ENCODE measurements at places on chromosomes 16 and 17.
A peak's percentile ranks its signal among the peaks of the same experiment; 100 is the strongest.

DNA sequence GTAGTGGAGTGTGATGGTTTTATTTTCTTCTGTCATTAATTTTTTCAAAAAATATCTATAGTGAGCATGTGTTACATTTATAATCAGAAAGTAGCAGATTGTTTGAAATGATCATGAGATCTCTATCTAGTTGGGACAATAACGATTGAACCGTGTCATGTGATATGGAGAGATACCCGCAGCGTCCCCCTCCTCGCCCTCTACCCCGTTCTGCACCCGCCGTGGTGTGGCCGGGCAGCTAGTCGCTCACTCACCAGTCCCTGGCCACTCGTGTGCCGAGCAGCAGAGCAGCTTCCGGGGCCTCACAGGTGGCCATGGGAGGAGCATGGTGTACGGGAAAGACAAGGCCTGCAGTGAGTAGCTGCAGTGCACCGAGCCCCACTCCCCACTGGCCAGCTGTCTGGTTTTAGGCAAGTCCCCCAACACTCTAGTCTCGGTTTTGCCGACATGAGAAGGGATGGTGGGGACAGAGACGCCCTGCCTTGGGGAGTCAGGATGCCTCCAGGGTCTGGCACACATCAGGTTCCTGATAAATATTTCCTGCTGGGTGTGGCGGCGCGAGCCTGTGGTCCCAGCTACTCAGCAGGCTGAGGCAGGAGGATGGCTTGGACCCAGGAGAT, 15.3 kb downstream of the MLYCD start:
- H3K36me3 ChIP-seq, result peaks cover 60% of the 10 kb centered on the region
- H3K4me1 ChIP-seq, result no peaks in the 10 kb centered on the region
- DNase-seq, result no peak
- H3K27me3 ChIP-seq, result no peaks in the 10 kb centered on the region
- H3K4me3 ChIP-seq, result no peak overlapping the region

- H3K27me3 ChIP-seq, result peaks cover 2% of the 10 kb centered on the region
- H3K4me3 ChIP-seq, result no peak overlapping the region
- no peak for DNase-seq
- H3K36me3 ChIP-seq, result no peaks in the 10 kb centered on the region
Measured at GRCh38 chr16:57355898-57356414, 2.6 kb upstream of the CCL22 start.

DNA sequence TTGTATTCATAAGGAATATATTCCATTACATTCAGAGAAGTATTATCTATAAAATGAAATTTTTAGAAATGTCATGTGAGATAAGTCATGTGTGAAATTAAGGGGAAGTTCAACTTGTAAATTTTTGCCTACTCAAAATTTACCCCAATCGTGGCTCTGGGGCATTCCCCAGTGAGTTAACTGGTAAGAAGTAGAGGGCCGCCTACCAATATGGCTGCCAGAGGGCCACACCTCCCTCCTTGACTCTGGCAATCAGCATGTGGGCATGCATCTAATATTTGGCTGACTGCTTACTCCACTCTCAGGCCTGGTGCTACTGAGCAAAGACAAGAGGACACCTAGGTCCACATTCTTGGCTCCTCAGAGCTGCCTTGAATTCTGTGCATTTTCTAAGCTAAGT, 39.7 kb upstream of the CNTNAP4 start:
- H3K4me1 ChIP-seq, result no peaks in the 10 kb centered on the region
- H3K27ac ChIP-seq, result no peak overlapping the region
- no peak overlapping the region for H3K4me3 ChIP-seq
- DNase-seq, result no peak
- no peaks in the 10 kb centered on the region for H3K27me3 ChIP-seq
- no peaks in the 10 kb centered on the region for H3K36me3 ChIP-seq

DNA sequence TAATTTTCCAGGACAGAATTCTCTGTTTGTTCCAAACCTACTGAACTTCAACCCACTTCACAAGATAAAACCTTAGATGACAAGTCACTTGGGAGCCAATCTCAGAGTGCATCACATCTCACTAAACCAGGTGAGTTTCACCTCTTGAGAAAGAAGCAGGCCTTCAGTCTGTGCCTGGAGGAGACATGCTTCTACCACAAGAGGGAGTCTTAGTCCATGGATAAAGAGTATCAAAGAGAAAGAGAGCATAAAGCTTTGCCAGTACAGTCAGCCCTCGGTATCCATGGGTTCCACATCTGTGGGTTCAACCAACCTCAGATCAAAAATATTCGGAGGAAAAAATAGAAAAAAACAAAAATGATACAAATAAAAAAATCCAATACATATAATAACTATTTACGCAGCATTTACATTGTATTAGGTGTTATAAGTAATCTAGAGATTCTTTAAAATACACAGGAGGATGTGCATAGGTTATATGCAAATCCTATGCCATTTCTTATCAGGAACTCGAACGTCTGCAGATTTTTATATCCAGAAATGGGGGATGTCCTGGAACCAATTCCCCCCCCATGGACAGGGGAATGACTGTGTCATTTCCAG, 37.7 kb downstream of the DUSP14 start:
- H3K36me3 ChIP-seq, result peaks cover 73% of the 10 kb centered on the region
- DNase-seq, result no peak
- H3K4me3 ChIP-seq, result no peak overlapping the region
- no peaks in the 10 kb centered on the region for H3K4me1 ChIP-seq
- no peaks in the 10 kb centered on the region for H3K27me3 ChIP-seq

- DNase-seq, result no peak
- no peak overlapping the region for H3K27ac ChIP-seq
- peaks cover 18% of the 10 kb centered on the region for H3K27me3 ChIP-seq
- peaks cover 18% of the 10 kb centered on the region for H3K4me1 ChIP-seq
- H3K36me3 ChIP-seq, result no peaks in the 10 kb centered on the region
- H3K4me3 ChIP-seq, result no peak overlapping the region
Measured at GRCh38 chr17:6070430-6070912, 292 bp downstream of the WSCD1 start.

- H3K4me1 ChIP-seq, result peaks cover 4% of the 10 kb centered on the region
- H3K36me3 ChIP-seq, result no peaks in the 10 kb centered on the region
- no peak overlapping the region for H3K4me3 ChIP-seq
- no peak overlapping the region for H3K27ac ChIP-seq
- no peak for DNase-seq
Measured at GRCh38 chr17:67285360-67285759, 40.4 kb upstream of the HELZ start.

GRCh38 chr17:17084317-17084835, 42.1 kb downstream of the MPRIP start:
- H3K27me3 ChIP-seq, result no peaks in the 10 kb centered on the region
- DNase-seq, result no peak
- H3K27ac ChIP-seq, result no peak overlapping the region
- no peak overlapping the region for H3K4me3 ChIP-seq

GRCh38 chr16:12815361-12815760, 11.7 kb upstream of the CPPED1 start:
- no peak overlapping the region for H3K4me3 ChIP-seq
- no peak for DNase-seq
- H3K4me1 ChIP-seq, result no peaks in the 10 kb centered on the region
- H3K36me3 ChIP-seq, result no peaks in the 10 kb centered on the region
- no peak overlapping the region for H3K27ac ChIP-seq

DNA sequence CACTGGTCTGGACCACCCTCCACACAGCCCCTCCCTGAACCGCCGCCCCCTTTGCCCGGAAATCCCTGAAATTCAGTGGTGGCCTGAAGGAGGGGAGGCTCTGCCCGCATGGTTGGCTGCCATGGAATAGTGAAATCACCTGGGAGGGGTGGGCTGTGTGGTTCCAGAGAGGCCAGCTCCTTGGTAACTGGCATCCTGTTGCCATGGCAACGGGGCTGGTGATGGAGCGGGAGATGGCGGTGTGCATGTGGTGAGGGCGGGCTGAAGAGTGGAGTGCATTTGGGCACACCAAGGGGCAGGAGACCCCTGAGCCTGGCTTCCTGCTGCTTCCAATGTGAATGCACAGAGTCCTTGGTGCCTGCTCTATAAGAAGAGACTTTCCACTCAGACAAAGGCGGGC, 2.4 kb downstream of the EFNB3 start:
- DNase-seq, result no peak
- peaks cover 16% of the 10 kb centered on the region for H3K4me1 ChIP-seq
- H3K27ac ChIP-seq, result no peak overlapping the region
- no peak overlapping the region for H3K4me3 ChIP-seq

DNA sequence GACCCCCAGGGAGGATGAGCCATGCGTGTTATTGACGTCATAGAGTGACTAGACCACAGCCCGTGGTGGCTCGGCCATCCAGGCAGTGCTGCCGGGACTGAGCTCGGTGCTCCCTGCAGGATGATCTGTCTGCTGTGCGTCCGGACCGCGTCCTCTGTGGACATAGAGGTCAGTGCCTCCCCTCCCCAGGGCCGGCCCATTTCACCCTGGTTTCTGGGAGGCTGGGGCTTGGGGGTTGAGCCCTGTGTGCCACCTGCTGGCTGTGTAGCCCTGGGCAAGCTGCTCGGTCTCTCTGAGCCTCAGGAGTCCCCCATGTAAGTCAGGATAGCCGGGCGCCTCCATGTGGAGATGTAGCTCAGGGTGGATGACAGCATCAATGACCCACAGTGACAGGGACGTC, 8.3 kb downstream of the TSC2 start:
- peaks cover 46% of the 10 kb centered on the region for H3K36me3 ChIP-seq
- no peak overlapping the region for H3K4me3 ChIP-seq
- no peak overlapping the region for H3K27ac ChIP-seq
- H3K4me1 ChIP-seq, result no peaks in the 10 kb centered on the region
- peak; percentile 18 for DNase-seq

- no peak overlapping the region for H3K27ac ChIP-seq
- no peaks in the 10 kb centered on the region for H3K36me3 ChIP-seq
- peak; percentile 70 for DNase-seq
- no peak overlapping the region for H3K4me3 ChIP-seq
Measured at GRCh38 chr17:49557312-49558024, 18.2 kb upstream of the NXPH3 start.

DNA sequence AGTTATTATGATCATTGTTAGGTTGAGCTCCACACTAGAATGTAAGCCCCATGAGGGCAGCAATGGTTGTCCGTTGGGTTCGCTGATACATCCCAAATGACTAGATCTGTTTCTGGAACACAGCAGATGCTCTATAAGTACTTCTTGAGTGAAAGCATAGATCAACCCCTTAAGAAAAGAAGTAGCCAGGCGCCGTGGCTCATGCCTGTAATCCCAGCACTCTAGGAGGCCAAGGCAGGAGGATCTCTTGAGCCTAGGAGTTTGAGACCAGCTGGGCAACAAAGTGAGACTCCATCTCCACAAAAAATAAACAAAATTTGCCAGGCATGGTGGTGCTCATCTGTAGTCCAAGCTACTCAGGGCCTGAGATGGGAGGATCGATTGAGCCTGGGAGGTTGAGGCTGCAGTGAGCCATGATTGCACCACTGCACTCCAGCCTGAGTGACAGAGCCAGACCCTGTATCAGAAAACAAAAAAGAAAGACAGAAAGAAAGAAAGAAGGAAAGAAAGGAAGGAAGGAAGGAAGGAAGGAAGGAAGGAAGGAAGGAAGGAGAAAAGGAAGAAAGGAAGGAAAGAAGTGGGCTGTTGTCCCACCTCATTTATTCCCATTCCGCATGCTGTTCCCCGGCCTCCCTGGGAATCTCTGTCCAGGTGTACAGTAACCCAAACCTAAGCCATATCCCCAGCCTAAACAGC, 54.4 kb upstream of the RPL38 start:
- no peak overlapping the region for H3K27ac ChIP-seq
- H3K4me3 ChIP-seq, result no peak overlapping the region
- no peaks in the 10 kb centered on the region for H3K4me1 ChIP-seq
- no peaks in the 10 kb centered on the region for H3K27me3 ChIP-seq
- no peaks in the 10 kb centered on the region for H3K36me3 ChIP-seq
- DNase-seq, result no peak

- DNase-seq, result no peak
- no peak overlapping the region for H3K4me3 ChIP-seq
- no peaks in the 10 kb centered on the region for H3K4me1 ChIP-seq
- no peaks in the 10 kb centered on the region for H3K27me3 ChIP-seq
- H3K36me3 ChIP-seq, result no peaks in the 10 kb centered on the region
- H3K27ac ChIP-seq, result no peak overlapping the region
Measured at GRCh38 chr17:55286681-55287589, 22.2 kb downstream of the HLF start.

DNA sequence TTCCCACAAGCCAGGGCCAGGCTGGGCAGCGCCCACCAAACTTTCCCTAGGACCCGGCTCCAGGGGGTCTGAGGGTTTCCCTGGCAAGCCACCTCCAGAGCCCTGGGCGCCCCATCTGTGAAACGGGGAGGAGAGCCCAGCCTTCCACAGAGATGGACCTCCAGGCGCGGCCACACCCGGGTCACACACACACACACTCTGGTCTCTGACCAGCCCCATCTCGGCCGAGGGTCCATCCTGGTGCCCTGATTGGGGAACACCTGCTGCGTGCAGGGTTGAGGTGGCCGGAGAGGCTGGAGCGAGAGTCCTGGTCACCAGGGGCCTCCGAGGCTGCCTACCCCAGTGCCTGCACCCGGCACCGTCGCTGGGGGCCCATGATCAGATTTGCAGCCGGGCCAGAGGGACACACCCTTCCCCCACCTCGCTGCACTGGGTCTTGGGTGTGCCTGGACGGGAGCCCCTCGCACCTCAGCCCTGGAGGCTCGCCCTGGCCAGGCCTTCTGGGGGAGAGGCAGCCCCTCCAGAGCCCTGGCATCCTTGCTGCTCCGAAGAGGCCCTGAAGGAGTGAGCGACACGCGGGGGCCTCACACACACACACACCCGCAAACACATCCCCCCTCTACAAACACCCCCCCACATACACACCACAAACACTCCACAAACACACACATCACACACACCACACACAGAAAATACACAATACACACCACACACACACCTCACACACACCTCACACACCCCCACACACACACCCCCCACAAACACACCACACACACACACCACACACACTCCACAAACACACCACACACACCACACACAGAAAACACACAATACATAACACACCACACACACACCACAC, 29.7 kb downstream of the SLC25A10 start:
- no peaks in the 10 kb centered on the region for H3K4me1 ChIP-seq
- no peak overlapping the region for H3K4me3 ChIP-seq
- no peaks in the 10 kb centered on the region for H3K27me3 ChIP-seq
- H3K27ac ChIP-seq, result no peak overlapping the region

DNA sequence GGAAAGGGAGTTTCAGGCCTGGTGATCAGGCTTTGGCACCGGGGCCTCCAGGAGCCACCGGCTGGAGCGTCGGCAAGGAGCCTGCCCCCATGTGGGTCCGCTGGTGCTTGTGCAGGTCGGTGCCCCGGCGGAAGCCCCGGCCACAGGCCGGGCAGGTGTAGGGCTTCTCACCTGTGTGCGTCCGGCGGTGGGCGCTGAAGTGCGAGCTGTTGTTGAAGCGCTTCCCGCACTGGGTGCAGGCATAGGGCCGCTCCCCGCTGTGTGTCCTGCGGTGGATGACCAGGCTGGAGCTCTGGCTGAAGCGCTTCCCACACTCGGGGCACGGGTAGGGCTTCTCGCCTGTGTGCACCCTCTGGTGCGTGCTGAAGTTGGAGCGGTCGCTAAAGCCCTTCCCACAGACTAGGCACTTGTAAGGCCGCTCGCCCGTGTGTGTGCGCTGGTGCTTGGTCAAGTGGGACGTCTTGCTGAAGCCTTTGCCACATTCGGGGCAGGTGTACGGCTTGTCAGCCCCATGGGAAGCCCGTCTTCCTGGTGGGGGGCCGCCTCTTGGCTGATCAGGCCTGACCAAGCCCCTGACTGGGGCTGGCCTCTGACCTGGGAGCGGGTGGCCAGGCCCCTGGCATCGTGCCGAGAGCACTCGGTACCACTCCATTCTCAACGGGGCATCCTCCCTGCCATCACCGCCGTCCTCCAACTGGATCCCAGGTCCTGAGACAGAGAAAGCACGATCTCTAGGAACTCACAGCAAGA, 14.4 kb downstream of the ZNF500 start:
- DNase-seq, result no peak
- H3K4me1 ChIP-seq, result no peaks in the 10 kb centered on the region
- peaks cover 36% of the 10 kb centered on the region for H3K36me3 ChIP-seq
- no peaks in the 10 kb centered on the region for H3K27me3 ChIP-seq
- no peak overlapping the region for H3K4me3 ChIP-seq

- no peaks in the 10 kb centered on the region for H3K27me3 ChIP-seq
- H3K36me3 ChIP-seq, result no peaks in the 10 kb centered on the region
- H3K4me1 ChIP-seq, result no peaks in the 10 kb centered on the region
Measured at GRCh38 chr17:71188811-71189492, 931.9 kb upstream of the SOX9 start.
